ENCODE measurements at places on chromosomes 5 and 9.

DNA sequence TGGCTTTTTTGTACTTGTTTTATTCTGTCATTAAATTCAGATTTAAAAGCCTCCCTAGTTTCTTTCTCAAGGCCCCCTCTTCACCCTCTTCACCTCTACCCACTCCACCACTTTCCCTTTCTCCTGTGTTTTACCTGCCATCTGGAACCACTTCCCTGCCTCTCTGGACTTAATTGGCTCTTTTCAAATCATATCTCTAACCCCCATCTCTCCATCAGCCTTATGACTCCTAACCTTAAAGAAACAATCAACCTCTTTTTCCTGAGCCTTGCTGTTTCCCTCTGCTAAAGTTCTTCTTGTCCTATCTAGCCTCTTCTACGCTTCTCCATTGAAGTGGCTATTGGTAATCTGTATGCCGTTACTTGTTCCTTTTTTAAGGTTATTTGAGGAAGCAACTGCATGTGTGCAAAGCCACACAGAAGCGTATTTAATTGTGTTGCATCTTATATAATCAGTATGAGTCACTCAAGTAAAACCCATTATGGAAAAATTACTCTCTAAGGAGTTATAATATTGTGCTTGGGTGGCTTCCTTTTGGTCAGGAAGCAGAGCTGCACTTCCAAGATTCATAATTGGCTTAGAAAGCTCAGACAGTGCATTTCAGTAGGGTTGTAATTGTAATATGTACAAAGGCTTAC is 653.6 kb upstream of the ITGA1 start:
- DNase-seq = no peak

GRCh38 chr5:33748754-33749153 is 143.0 kb downstream of the ADAMTS12 start:
- no peak for DNase-seq

- no peak for DNase-seq
These were observed 439.1 kb downstream of the NR2F1-AS1 start for GRCh38 chr5:93141969-93142368.

- DNase-seq = no peak
These were observed 170.6 kb downstream of the CACNA1B start for GRCh38 chr9:138048184-138048583.

DNA sequence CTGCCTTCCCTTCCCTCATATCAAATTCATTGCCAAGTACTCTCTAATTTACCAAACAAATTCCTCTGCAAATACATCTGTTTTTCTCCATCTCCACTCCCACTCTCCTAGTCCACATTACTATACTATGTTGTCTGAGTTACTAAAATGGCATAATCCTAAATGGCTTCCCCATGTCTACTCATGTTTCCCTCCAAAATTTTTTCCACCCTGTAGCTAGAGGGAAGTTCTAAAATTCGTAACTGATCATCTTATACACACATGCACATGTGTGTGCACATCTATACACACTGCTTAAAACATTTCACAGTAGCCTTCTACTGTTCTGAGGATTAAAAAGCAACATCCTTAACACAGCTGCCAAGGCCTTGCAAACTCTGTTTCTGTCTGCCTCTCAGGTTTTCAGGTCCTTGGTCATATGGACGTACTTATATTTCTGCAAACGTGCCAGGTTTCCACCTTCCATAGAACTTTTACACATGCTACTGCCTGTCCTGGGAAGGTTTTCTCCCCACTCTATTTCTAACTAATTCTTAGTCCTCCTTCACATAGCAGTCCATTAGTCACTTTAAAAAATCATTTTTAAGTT is 140.6 kb downstream of the LURAP1L start:
- no peak for DNase-seq

DNA sequence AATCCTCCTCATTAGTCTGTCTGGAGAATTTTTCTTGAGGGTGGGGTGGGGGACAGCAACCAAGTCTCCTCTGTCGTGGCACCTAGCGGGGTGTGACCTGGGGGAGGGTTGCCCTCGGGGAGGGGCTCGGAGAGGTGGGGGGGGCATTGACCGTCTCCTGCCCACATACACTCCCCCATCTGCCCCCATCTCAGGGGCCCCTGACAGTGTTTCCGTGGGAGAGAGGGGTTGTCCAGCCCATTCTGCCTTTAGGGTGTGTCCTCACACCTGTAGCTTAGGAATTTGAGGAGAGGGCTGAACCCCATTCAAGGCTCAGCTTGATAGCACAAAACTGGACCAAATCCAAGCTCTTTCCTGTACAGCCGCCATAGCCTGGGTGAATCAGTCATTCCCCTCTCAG is 5.9 kb upstream of the CXXC5 start:
- DNase-seq = no peak

GRCh38 chr9:68775003-68775730 is 70.1 kb downstream of the PIP5K1B start:
- no peak for DNase-seq

- no peak for DNase-seq
These were observed 28.6 kb downstream of the OTULIN start for GRCh38 chr5:14693070-14693469.

- DNase-seq = no peak
These were observed 31.6 kb downstream of the PTGS1 start for GRCh38 chr9:122402403-122402871.

GRCh38 chr5:90709323-90710155 is 150.9 kb downstream of the ADGRV1 start:
- DNase-seq = no peak

DNA sequence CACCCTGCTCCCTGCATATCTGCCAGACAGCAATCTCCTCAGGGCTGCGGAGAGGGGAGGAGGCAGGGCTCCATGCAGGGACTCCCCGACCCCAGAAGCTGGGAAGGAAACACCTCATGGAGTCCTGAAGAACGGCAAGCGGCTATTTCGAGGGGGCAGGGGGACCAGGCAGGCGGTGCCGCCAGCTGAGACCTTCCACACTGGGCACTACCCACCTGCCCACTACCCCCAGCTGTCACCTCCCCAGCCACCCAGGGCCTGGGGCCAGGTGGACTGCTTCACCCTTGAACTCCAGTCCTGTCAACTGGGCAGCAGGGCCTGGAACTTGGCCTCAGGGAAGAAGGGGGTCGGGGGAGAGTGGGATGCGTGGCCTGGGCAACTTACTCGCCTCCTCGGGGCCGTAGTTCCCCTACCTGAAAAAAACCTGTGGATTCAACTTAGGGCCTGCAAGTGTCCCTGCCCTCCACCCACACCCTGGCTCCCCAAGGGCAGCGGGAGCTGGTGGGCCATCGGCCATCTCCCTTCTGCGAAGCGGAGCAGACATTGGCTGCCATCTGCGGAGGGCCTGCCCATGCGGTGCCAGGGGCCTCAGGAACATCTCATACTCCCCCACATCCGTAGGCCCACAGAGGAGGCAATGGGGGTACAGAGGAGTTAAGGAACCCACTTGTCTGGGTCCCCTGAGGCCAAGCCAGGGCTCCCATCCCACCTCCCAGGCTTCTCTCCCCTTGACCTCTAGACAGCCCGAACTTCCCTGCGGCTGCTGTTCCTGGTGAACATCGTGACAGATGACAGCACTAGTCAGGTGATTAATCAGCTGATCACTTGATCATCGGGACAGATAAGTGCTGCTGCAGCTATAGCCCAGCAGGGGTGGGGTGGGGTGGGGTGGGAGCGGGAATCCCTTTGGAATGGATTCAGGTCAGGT is 18.5 kb upstream of the RALGDS start:
- DNase-seq = no peak

DNA sequence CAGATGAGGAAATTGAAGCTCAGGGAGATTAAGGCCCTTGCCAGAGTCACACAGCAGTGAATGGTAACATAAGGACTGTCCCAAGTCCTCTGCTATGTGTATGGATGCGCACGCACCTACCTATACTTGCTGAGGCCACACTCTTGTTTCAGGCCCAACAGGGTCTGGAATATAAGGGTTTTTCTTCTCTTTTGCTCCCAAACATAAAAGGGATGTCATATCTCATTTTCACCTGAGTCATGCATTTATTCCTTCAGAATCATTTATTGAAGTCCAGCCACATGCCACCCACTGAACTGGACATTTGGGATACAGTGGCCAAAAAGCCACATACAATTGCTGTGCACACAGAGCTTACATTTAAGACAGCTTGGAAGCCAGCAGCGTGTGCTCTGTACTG is 92.0 kb downstream of the SH3TC2 start:
- no peak for DNase-seq

DNA sequence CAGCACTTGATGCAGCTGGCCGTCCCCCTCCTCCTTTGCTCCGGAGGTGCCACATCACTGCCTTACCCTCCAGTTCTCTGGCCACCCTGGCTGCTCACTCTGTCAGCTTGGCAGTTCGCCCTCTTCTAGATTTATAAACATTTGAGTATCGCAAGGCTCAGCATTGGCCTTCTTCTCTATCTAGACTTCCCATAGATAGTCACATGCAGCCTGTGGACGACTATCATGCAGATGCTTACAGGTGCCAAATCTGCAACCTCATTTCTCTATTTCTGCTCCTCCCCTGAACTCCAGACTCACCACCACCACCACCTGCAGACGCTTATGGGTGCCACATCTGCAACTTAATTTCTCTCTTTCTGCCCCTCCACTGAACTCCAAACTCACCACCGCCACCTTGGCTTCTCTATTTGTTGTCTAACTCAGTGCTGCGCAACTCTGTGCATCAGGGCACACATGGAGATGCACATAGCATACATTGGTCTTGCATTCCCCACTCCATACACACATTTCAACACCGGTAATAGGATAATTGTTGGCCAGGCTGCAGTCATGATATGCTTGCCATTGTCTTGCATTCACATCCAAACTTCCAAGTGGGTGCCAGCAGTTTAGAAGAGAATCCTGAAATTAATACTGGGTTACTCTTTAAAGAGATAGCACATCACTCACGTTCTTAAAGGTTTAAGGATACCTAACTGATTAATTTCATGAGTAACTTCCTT is 1.9 kb upstream of the DAP start:
- no peak for DNase-seq

DNA sequence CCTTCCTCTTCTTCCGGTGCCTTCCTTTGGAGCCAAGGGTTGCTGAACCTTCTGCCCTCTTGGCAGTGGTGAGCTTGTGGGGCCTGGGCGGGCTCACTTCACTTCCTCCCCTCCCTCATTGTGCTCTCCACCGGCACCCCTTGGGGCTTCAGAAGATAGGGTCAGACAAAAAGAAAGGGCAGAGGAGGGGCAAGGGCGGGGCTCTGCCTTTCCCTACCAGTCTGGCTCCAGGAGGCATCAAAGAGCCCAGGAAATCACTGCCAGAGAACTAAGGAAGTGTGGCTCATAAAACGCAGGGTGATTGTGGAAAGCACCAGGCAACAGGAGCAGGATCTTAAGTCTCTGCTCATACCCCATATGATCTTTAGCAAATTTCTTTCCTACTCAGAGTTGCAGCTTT is 34.8 kb downstream of the ACOT12 start:
- DNase-seq = no peak

GRCh38 chr5:77558266-77558665 is 66.2 kb upstream of the WDR41 start:
- no peak for DNase-seq

DNA sequence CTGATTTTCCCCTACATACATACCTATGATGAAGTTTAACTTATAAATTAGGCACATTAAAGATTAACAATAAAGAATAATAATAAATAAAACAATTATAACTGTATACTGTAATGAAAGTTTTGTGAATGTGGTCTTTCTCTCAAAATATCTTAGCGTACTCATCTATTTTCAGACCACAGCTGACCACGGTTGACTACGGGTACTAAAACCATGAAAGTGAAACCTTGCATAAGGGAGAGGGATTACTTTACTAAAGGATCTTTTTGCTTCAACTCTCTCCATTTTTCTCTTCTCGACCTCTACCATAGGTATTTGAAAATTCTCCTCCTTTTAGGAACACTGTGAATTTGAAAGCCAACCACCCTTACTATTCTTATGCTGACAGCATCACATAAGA is 475.5 kb downstream of the CETN3 start:
- DNase-seq = no peak

DNA sequence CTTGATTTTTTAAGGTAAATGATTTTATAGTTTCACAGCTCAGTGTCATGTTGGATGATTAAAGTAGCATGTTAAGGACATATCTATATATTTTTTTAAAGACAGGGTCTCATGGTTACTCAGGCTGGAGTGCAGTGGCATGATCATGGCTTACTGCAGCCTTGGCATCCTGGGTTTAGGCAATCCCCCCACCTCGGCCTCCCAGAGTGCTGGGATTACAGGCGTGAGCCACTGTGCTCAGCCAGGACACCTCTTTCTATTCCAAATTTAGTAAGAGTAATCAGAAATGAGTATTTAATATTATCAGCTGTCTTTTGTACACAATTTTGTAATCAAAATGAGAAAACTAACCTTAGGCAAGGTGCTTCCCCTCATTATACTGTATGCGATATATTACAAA is 38.6 kb upstream of the LRRTM2 start:
- no peak for DNase-seq

GRCh38 chr5:112010475-112010874 is 253.5 kb upstream of the NREP start:
- DNase-seq = no peak

DNA sequence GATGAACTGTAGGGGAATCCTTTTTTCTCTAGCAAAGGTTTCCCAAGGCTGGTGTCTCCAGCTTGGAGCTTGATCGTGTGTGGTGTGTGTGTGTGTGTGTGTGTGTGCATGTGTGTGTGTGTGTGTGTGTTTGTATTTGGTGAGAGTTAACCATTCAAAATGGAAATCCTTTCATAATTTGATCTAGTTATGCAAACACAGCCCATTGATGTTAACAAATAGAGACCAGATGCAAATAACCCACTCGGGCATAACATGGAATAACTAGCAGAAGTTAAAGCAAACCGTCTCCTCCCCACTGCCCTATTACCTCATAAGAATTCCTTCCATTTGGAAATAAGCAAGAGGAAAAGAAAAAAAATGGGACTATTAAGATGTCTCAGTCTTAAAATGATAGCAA is 24.9 kb upstream of the ZSWIM6 start:
- DNase-seq = no peak

GRCh38 chr9:133737774-133738639 is at the start of gene SARDH:
Gene SARDH, minus strand, starts transcription at chr9:133738352. Its CDS starts 4,179 bp downstream, at chr9:133734173.
- no peak for DNase-seq

DNA sequence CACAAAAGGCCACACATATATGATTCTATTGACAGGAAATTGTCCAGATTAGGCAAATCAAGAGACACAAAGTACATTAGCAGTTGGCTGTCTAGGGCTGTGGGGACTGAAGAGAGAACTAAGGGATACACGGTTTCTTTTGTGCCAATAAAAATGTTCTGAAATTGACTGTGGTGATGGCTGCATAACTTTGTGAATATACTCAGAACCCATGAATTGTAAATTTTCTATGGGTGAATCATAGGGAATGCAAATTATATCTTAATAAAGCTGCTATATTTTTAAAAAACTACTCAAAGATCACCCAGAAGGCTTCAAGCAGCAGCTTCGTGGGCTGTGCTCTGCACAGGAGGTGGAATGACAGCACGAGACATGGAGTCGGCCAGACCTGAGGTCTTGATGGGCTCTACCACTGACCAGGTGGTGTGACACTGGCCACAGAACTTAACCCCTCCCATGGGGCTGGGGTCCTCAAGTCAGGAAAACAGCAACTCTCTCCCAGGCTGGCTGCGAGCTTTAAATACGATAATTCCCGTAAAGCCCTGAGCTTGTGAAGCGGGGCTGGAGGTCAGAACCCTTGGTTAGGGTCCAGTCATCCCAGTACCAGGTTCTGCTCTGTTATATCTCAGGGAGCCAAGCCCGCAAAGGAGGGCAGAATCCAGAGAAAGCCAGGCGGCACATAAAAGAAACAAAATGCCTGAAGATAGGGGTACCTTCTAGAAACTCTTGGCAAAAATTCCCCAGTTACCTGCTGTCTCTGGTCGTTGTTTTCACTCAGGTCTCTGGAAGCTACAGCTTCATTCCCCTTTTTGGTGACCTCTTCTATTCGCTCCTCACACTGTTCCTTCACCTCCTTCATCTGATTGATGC is 59.1 kb downstream of the GOLM1 start:
- DNase-seq = no peak

- no peak for DNase-seq
These were observed 254.8 kb upstream of the PPP1R2B start for GRCh38 chr5:156595132-156595787.

Data from effector CD4-positive, alpha-beta T cell (primary cell).